ENCODE measurements at places on chromosomes 4 and X.

GRCh38 chrX:108097380-108097779 is 5.8 kb downstream of the ATG4A start:
- DNase-seq = no peak

DNA sequence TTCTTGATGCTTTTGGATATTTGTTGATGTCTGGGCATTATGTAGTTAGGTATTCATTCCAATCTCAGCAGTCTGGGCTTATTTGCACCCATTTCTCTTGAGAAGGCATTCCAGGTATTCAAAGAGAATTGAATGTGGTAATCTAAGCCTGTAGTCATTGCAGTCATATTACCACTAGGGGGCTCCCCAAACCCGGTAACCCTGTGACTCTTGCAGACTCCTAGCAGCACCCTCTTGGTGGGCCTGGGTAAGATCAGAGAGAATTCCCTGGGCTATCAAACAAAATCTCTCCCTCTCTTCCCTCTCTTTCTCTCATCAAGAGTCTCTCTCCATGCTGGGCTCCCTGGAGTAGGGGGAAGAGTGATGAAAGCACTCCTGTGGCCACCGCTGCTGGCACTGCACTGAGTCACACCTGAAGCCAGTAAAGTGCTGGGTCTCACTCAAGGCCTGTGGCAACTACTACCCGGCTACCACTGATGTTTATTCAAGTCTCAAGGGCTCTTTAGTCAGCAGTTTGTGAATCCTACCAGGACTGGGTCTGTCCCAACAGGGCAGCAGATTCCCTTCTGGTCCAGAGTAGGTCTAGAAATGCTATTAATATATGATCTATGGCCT is 187.7 kb upstream of the NUDT10 start:
- peak; percentile 13 for DNase-seq

GRCh38 chrX:153608376-153608775 is 9.4 kb upstream of the CCNQ start:
- peak; percentile 90 for DNase-seq

GRCh38 chr4:141215030-141215429 is 5.7 kb upstream of the ZNF330 start:
- DNase-seq = no peak

DNA sequence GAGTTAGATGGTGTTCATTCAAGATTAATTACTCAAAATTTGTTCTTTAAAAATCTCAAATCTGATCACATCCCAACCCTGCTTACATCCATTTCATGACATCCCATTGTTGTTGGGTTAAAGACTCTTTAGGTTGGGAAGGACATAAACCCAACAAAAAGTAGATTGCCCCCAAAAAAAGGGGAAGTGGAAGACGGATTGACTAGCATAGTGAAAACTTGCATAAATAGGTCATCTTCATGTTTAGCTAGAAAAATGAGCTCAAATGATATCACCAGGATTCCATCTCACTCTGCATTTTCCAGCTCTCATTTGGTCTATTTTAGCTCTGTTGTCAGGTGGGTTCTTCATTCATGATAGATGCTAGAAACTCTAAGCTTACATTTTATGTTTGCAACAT is 18.5 kb upstream of the TET2 start:
- DNase-seq = peak; percentile 34

DNA sequence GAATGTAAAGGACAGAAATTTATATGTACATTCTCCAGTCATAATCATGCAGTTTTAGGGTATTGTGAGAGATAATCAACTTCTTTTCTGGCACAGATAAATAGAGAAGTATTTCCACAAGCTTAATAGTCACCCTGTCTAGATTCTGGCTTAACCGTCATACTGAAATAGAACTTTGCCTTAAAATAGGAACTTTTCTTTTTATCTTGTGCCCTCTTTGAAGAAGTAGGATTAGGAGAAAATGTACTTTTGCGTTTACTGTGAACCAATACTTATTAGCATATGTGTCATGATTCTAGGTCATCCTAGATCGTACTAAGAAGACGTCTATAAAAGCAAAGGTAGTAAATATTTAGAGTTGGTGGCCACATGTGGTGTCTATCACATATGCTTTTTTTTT is 95.4 kb downstream of the NFKB1 start:
- peak; percentile 44 for DNase-seq

Measured in inflammatory macrophage treated with lipopolysaccharide for 4 hours (primary cell).